Midbrain (tissue), 1 donor: ENCODE measurements at places on chromosomes 5 and 9.

- no peak for DNase-seq
These were observed 20.1 kb upstream of the IFNB1 start for GRCh38 chr9:21097817-21098216.

- no peak for DNase-seq
These were observed 5.7 kb upstream of the PCDH1 start for GRCh38 chr5:141883892-141884318.

- DNase-seq, result no peak
These were observed 76.9 kb upstream of the NFIL3 start for GRCh38 chr9:91500509-91501014.

GRCh38 chr5:14250084-14250695, 107.0 kb downstream of the TRIO start:
- DNase-seq, result peak; percentile 82

GRCh38 chr5:123537845-123538244, 25.9 kb downstream of the CSNK1G3 start:
- no peak for DNase-seq

DNA sequence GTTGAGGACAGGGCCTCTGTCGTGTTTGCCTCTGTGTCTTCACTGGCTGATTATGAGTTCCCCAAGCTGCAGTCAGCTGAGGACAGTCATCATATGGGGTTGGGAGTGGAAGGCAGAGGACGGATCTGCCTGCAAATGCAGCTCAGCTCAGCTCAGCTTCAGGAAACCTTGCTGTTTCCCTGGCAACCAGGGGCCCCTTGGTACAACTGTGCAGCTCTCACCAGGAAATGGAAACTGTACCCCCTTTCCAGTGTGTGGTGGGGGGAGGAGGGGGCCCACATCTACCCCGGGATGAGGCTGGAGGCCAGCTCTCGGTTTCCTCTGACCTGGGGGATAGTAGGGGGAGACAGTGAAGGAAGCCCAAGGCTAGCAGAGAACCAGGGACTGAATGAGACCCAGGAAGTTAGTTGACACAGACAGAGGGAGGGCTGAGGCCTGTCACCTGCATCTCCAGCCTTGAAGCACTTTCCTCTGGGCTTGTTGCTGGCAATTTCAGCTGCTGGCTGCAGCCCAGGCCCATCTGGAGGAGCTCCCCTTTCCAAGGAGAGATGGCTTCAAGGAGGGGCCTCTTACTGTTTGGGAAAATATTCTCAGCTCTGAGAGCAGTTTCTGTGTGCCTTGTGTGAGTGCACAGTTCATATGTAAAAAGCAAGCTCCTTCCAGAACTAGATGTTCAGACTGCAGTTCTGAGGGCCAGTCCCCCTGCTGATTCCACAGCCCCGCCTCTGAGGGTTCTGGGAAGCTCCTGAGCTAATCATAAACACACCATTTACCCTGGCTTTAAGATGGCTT, 6.9 kb downstream of the ANXA6 start:
- DNase-seq, result no peak

GRCh38 chr5:71533142-71533541, 54.0 kb upstream of the MCCC2 start:
- no peak for DNase-seq

DNA sequence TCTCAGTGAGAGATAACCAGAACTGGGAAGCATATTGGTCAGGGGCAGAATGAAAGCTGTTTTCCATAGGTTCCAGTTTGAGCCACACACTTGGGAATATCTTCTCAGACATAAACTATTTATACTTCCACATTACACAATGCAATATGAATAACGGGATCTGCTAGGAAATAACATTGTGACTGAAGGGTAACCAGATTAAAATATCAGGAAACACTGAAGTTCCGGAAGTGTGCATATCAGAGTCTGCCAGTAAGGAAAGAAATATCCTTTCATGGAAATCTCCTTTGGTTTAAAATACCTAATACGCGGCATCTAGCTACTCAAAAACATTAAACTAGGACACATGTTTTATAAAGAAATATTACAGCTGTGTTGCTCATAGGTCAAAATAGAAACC, 56.3 kb downstream of the ST8SIA4 start:
- DNase-seq, result no peak

DNA sequence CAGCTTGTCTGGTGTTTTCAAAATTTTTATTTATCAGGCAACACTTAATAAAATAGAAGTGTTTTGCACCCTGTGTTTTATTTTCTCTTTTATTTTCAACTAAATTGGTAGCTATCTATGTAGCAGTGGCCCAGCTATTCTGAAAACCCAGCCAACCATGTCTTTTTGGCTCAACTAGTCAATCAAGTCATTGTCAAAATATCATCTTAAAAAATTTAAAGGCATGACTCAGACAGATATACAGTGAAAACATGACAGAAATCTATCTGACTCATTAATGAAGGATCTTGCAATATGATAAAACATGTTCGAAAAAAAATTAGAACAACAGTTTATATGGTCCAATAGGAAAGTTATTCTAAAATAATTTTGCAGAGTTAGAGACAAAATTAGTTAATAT, 75.1 kb downstream of the HSD17B4 start:
- no peak for DNase-seq

DNA sequence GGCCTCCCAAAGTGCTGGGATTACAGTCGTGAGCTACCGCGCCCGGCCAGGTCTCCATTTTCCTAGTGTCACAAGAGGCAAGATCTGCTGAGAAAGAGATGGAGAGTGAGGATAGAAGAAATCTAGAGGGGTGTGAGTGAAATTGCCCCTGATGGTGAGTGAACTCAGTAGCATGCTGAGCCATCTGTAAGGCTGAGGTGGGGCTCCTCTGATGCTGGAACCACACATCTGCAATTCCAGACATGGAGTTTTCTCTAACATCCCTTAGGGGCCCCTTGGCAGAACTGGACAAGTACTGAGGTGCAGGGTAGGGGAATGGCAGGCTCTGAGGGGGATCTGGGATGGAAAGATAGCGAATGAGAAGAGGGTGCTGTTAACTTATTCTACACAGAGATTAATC, 72.0 kb upstream of the FER start:
- DNase-seq, result no peak

DNA sequence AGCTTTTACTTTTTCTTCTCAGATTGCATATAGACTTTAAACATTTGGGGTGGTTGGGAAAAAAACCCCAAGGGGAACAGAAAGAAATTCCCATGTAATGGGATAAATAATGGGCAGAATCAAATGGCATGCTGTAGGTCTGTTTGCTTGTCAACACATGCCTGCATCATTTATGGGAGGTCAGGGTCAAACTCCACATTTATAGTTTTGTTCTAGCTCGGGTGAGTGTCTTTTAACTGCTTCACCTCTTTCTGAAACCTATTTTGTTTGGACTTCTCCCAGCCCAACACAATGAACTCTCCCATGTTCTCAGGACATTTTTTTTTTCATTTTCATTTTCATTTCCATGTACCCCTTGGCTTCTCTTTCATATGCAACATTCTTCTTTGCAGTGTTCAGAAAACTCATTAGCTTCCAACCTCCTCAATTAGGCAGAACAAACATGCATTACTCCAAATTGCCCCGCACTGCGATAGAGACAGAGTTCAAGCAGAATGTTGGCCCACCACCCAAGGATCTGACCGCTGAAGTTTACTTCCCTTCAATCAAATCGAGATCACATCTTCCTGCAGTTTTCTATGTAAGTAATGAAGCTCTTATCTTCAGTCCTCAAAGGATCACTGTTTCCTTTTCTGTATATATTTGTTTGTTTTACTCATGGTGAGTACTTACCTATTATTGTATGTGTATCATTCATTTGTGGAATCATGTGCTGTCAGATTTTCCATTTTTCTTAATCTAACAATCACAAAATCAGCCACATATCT, 354.6 kb downstream of the ZSWIM6 start:
- DNase-seq, result no peak

- DNase-seq, result no peak
These were observed 15.2 kb upstream of the TERT start for GRCh38 chr5:1310118-1310517.

DNA sequence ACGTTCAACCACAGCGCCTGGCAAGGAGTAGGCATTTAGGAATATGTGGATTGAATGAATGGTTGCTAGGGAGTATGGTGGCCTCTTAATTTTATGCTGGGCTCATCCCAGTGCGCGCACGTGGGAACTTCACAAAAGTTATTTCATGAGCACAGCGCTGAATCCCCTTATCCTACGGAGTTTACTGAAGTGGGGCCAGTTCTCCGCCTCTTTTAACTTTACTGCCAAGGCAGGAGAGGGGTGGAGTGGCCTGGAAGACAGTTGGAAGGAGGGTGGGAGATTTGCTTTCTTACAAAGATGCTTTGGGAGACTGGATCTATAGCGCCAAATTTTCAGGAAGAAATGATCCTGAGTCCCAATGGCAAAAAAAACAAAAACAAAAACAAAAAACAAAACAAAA, 326.5 kb downstream of the SH3GL2 start:
- DNase-seq, result no peak

DNA sequence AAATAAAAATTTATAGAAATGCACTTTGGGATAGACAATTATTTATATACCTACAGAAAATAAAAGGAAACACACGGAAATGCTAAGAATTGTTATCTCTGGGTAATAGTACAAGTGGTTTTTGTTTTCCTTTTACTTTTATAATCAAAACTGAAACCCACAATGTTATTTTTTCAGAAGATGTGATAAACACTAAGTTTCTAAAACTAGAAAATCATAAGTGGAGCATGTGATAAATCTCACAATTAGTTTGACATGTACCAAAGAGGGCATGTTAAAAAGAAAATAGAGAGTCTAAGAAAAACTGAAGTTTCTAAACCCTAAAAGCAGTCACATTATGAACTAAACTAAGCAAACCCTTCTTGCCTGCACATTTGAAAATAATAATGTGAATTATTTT, 61.1 kb downstream of the OXCT1 start:
- no peak for DNase-seq

DNA sequence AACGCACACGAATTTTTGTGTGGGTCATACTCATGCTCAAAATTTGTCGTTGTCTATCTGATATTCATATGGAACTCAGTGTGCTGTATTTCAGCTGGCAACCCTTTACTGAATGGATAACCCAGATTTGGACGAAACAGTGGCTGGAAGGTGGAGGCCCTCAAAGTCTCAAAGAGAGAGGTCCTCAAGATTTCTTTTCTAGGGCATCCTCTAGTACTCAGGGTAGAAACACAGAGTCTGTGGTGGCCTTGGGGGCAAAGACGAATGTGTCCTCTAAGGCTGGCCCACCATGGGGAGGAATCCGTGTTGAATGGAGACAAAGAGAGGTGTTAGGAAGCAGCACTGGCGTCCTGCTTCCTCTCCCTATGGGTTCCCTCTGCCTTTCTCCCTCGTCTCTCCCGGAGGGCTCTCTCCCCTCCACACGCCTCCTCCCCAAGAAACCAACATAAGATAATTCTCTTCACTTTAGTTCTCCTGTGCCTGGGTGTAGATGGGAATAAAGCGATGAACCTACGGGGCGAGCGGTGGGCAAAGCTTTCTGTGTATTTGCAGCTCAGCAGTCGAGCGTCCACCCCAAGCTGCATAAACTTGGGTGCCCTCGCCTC, 333.7 kb downstream of the CWC27 start:
- DNase-seq, result peak; percentile 37

DNA sequence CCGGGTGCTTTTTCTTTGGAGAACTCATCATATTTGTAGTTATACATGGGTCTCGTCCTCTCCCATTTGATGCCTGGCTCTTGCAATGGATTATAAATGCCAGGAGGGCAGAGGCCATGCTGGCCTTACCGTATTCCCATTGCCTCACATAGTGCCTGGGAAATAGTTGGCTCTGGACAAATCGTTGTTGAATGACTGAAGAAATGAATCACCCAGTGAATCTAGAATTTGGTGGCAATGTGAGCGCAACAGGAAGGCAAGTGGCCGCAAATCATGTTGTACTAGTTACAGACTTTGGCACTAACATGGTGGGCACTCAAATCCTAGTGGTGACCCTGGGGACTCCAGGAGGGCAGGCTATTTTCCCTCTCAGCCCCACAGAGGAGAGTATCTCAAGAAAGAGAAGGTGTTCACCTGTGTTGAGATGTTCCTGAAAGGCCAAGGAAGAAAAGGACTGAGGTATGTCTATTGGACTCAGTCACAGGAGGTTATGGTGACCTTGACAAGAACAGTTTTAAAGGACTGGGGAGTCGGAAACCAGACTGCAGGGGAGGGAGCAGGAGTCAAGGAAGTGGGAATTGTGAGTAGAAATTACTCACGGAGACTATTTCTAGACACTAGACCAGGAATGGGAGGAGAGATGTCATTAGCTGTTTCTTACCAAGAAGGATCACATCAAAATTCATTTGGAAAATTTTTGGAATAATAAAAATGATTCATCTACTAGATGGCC, 61.7 kb upstream of the COL15A1 start:
- no peak for DNase-seq

GRCh38 chr5:83084336-83084735, 7.0 kb downstream of the XRCC4 start:
- DNase-seq, result no peak

DNA sequence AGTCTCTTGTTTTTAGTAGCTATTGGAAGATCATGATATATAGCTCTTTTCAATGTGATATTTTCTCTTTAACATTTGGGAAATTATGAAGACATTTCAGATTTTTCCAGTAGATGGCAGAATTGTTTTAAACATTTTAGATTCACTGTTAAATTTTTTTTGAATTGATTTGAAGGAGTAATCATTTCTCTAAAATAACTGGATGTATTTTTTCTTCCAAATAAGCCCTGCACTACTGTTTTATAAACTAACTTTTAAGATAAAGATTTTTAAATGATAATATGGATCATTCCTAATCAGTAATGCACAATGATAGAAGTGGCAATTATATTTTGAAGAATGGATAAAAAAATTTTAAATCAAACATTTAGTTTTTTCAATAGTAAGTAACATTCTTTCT, 14.2 kb downstream of the NDUFAF2 start:
- DNase-seq, result peak; percentile 40

GRCh38 chr5:128826275-128826674, 139.0 kb upstream of the SLC27A6 start:
- DNase-seq, result no peak

- DNase-seq, result no peak
These were observed 14.6 kb downstream of the LCN9 start for GRCh38 chr9:135677641-135678168.

DNA sequence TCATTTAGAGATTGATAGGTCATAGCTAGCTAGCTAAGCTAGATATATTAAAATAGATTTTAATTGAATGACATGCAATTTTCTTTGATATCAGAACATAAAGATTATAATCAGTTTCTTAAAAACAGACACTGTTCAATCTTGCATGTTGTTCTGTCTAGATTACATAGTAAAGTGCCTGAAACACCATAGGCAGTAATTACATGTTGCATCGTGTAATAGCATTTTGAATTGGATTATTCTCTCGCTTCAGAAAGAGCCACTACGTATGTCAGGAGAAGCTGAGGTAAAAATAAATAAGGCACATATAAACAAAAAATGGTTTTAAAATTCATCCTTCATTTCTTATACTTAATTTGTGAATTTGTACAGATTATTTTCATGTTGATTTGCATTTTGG, 148.0 kb upstream of the CDH12 start:
- no peak for DNase-seq

- no peak for DNase-seq
These were observed 238.8 kb downstream of the DMAC1 start for GRCh38 chr9:7560669-7561305.

- DNase-seq, result peak; percentile 75
These were observed 97.1 kb downstream of the GOLPH3 start for GRCh38 chr5:32076699-32077695.
